Stimulated activated CD8-positive, alpha-beta memory T cell treated with anti-CD3 and anti-CD28 coated beads, Interleukin-15, amount 100 ng/mL, for 1 hour (primary cell): ENCODE measurements at places on chromosomes 6 and 20.
A peak's percentile ranks its signal among the peaks of the same experiment; 100 is the strongest.

- DNase-seq, result no peak
Measured at GRCh38 chr20:33947709-33948295, 45.9 kb upstream of the RALY start.

DNA sequence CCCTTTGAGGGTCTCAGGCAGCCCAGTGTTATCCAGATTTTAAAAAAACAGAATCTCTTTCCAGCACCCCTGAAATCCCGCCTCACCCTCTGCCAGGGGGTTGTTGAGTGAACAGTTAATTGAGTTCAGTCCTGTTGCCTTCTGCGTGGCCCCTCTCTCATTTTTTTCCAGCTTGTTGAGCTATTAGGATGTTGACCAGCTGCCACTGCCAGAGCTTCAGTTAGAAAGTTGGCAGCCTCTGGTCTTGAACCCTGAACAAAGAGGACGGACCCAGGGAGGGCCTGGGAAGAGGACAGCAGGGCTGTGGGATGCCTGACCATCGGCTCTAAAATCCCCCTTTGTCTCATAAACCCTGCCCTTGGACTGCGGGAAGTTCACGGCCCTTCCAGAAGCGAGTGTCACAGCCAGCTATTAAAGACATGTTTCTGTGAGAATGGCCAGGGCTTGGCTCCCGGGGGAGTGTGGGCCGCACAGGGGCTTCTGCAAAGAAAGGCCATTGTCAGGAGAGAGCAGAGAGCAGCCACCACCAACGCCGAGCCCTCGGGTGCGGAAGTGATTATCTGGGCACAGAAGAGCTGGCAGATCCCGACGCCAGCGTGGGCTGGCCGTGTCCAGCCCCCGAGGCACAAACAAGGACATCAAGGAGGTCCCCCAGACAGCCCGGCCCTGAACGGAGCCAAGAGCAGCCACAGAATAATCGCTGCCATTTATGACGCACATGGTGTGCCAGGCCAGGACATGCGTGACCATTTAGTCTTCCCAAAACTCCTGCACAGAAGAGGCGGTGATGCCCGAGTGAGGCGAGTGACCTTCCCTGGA is 189.0 kb downstream of the ANKRD60 start:
- DNase-seq, result no peak

DNA sequence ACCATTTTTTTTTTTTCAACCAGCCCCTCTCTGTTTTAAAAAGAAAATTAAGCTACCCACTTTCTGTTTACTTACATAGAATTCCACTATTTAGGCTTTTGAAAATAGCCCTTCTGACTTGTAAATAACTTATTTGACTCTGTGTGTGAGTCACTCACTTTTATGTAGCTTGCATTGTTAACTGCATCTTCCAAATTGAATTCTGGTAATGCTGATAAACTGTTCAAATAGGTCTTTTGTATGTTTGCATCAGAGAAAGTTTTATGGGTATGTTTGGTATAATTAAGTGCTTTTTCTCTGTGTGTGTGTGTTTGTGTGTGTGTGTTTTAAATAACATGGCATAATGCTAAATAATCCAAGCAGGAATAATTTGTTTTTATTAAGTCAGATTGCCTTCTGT is 360.1 kb downstream of the PLCB1 start:
- DNase-seq, result no peak

- DNase-seq, result no peak
Measured at GRCh38 chr6:152920016-152920415, 62.8 kb downstream of the FBXO5 start.

DNA sequence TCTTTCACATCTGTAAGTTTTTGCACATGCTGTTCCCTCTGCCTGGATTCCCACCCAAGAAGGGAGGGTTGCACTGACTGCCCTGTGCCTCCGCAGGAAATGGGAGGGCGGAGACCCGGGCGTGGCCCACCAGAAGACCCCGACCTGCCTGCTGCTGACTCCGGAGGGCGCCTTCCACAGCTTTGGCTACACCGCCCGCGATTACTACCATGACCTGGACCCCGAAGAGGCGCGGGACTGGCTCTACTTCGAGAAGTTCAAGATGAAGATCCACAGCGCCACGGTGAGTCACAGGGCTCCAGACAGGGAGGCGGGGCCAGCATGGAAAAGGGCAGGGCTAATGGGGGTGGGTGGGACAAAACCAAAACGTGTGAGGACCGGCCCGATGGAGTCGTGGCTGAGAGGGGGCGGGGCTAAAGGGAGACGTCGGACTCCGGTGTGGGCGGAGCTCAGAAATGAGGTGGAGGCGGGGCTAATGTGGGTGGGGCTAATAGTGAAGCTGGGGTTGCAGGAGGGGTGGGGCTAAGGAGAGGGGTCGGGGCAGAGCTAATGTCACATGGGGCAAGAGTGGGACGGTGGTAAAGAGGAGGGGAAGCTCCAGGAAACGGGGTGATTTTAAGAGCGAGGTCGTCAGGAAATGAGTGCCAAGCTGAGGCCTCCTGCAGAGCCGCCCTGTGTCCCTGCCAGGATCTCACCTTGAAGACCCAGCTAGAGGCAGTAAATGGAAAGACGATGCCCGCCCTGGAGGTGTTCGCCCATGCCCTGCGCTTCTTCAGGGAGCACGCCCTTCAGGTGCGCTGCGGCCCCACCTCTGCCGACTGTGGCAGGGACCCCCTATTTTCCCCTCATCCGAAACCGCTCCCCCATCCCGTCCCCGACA is 12.6 kb downstream of the HSPA12B start:
- peak; percentile 42 for DNase-seq

DNA sequence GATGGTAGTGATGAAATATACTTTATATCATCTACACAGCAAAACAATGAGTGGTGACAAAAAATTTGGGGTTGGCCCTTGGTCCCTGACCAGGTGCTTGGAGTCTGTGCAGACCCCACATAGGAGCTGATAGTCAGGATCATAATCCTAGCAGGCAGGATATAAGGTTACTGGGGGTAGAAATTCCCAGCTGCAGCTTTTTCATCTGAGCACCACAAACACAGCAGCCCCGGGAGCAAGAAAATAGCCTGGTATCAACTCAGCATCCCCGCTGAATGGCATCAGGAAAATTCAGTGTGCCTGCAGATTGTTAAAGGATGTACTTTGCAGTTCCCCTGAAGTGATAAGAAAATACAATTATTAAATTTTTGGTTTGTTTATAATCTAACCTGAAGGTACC is 27.8 kb upstream of the RPL7L1 start:
- no peak for DNase-seq

DNA sequence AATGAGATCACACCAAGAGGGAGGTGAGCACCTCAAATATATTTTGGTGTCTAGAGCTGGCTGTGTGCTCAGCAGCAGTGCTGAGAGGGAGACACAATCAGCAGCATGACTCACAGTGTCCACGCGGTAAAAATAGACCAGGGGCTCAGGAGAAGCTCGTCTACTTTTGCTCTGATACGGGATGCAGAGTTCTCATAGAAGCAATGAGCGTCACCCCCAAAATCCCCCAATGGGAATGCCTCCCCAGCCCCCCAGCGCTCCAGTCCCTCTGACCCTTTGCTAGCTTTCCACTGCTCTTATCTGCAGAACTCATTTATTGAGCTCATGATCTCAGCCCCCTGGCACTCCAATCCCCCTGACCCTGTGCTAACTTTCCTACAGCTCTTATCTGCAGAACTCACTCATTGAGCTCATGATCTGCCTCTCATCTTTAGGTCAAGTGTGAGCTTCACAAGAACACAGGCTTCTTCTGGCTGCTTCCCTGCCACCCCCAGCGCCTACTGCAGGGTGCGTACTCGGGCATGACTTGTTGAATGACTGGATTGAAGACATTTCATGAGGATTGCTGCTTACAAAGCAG is 34.0 kb downstream of the SYNDIG1 start:
- DNase-seq, result no peak

DNA sequence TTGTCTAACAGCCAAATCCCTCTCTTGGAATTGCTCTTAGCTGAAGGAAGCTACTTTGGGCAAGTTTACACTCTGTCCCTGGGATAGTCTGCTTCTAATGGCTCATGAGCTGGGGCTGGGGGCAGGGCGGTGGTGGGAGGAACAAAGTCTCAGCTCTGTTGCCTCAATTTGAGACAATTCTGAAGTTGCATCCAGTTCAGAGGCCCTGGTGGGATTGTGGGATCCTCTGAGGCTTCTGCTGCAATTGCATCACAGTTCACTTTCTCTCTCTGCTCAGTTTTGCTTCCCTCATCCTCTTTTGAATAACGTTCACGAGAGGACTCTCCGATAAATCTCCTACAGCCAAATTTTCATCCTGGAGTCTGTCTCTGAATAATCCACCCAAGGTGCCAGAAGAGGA is 440.6 kb upstream of the SLC35B3 start:
- no peak for DNase-seq

GRCh38 chr20:32281711-32282110 is 4.3 kb downstream of the KIF3B start:
- no peak for DNase-seq

- DNase-seq, result no peak
Measured at GRCh38 chr6:47007657-47008396, 34.3 kb downstream of the ADGRF1 start.

DNA sequence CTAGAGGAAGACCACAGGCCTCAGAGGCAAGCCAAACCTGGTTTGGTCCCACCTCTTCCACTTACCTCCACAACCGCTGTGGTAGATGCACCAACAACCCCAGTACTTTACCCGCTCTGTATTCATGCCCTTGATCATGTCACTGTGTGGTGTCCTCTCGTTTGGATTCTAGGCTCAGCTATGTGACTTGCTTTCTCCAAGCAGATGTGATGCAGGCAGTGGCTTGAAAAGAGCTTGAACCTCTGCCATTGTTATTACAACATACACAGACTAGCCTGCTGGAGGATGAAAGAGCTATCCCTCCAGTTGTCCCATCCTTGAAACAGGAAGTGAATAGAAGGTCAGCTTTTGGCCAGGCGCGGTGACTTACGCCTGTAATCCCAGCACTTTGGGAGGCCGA is 147.7 kb downstream of the ZNF217 start:
- no peak for DNase-seq

DNA sequence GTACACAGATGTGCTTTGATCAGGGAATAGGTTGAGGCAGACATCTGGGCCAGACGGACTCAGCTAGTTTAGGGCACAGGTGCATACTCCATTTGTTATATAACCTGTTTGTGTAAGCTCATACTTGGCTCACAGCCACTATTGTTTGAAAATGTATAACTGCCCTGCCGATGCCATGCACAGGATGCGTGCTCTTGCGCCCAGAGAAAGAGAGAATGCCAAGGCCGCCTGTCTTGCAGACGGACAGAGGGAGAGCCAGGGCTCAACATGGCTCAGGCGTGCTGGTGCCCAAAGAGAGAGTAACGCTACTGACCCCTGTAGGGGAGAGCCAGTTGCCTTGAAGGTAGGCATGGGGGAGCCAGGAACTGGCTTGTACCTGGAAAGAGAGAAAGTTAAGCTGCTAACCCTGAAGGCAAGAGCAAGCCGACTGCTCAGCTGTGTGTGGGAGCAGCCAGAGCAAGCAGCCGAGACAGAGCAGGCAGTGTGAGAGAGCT is 57.7 kb downstream of the FAM229B start:
- no peak for DNase-seq

- no peak for DNase-seq
Measured at GRCh38 chr6:169984181-169985120, 233.0 kb downstream of the ERMARD start.

GRCh38 chr20:63061771-63062100 is 55.0 kb upstream of the BHLHE23 start:
- no peak for DNase-seq

DNA sequence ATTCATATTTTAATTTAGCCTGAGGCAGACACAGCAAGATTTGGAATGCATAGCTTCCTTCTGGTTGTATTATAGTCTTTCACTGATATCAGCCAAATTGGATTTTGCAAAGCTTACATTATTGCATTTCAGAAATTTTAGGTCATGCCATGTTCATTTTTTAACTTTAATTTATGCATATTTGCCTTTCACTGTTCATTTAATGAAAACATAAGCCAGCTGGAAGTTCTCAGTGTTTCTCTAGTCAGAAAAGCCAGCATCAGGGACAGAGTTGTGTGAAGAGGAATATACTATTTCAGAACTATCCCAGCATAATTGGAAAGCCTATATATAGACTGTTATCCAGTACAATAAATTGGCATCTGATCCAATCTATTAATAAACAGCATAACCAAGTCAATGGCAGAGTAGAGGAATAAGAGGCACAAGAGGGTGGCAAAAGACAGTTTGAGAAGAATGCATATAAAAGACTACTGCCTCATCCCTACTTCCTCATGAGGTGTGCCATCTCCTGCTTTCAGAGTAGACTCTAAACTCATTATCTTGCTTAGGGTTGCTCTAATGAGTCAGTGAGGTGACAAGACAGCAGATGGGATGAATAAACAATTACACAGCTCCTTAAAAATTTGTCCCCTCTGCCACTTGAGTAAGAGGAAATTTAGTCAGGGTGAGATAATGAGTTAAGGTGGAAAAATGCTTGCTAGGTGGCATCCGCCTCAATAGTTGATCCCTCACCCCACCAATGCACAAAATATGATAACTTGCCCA is 159.8 kb upstream of the HCRTR2 start:
- DNase-seq, result no peak

GRCh38 chr20:44805979-44806620 is 4.2 kb downstream of the RIMS4 start:
- no peak for DNase-seq

- no peak for DNase-seq
Measured at GRCh38 chr6:11595903-11596302, 58.4 kb downstream of the TMEM170B start.

GRCh38 chr20:10696650-10697049 is 22.9 kb upstream of the JAG1 start:
- no peak for DNase-seq

DNA sequence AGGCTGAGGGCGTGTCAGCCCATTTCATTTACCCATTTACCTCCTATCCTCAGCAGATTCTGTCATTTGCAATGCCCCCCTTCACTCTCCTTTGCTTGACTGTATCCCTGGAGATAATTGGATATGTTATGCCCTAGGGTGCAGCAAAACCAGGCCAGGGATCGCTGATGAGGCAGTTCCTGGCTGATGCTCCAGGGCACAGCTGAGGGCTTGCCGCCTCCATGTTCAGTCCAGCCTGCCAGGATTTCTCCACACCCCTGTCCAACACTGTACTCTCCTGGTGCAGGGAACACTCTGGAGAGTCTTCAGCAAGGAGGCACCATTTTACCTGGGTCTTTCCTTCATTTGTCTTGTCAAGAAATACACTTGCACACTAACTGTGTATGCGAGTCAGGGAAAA is 532.1 kb upstream of the CHD6 start:
- no peak for DNase-seq

DNA sequence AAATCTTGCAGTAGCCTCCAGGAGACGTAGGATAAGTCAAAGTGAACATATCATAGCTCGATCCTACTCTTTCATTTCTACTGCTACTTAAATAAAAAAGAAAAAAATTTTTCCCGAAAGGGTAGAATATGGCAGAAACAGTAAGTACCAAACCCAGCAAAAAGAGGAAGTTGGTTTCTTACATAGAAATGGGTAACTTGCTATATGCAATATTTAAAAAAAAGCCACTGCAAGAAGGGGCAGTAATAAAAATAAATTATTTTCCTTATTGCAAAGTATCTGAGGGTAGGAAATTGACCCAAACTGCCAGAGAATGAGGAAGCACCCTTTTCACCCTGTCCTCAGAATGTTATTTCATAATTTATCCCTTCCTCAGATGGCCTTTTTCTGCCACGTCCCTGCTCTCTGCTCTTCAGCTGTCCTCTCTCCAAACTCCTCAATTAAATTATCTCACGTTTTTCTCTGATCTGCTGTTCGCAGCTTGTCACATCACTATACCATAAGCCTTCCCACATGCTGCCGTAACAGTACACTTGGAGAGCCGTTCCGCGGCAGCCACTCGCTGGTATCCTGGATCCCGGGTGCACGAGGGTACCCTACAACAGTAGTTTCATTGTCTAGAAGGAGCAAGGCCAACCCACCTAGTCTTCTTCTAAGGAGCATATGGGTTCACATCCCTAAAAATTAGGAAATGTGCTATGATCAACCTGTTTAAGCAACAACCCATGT is 149.6 kb downstream of the BACH2 start:
- no peak for DNase-seq
